Natural killer cell (primary cell): ENCODE measurements at places on chromosomes 16 and 17. TPM values are rescaled to one million over a fixed set of nuclear protein-coding genes. Genes with fewer than 3 reads are reported as not detected.
A peak's percentile ranks its signal among the peaks of the same experiment; 100 is the strongest.

KLHL10 gene
- total RNA-seq = not detected

TBC1D3E gene
- 11.5 TPM for total RNA-seq

PLA2G10 gene
- not detected for total RNA-seq

CCL1 gene
- not detected for total RNA-seq

MRM3 gene
- 31.9 TPM for total RNA-seq

C16orf92 gene
- not detected for total RNA-seq

GRIN2A gene
- not detected for total RNA-seq

ADORA2B gene
- total RNA-seq = 0.88 TPM

- no peak for DNase-seq
These were observed 29.0 kb upstream of the KRT17 start for GRCh38 chr17:41653421-41653820.

GRCh38 chr16:2148714-2149629, 547 bp downstream of the RAB26 start:
- peak; percentile 51 for DNase-seq

- no peak for DNase-seq
These were observed 111.2 kb downstream of the ARHGAP44 start for GRCh38 chr17:12900474-12900873.

DNA sequence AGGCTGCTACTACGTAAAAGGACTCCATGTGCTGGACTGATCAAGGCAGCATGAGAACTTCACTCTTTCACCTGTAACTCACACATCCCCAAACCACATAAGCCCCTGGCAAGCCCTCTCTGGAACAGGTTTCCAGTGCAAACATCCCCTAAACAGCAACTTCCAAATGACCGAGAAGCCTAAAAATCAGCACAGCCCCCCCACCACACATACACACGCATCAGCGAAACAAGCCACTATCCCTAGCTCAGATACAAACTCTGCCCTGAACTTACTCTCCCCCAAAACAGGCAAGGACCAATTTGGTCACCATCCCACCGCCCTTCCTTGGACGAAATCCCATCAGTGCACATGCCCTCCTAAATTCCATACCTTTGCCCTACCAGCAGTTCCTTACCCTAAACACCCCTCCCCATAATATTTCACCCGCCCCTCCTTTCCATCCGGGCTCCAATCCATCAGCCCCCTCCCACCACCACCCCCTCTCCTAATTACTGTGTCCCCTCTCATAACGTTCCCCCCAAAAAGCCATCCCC, 735 bp downstream of the LSM12 start:
- DNase-seq = peak; percentile 51

GRCh38 chr17:28386391-28386790, 14.9 kb downstream of the SARM1 start:
- DNase-seq = no peak

- DNase-seq = no peak
These were observed 174.6 kb downstream of the TOX3 start for GRCh38 chr16:52372313-52372712.

DNA sequence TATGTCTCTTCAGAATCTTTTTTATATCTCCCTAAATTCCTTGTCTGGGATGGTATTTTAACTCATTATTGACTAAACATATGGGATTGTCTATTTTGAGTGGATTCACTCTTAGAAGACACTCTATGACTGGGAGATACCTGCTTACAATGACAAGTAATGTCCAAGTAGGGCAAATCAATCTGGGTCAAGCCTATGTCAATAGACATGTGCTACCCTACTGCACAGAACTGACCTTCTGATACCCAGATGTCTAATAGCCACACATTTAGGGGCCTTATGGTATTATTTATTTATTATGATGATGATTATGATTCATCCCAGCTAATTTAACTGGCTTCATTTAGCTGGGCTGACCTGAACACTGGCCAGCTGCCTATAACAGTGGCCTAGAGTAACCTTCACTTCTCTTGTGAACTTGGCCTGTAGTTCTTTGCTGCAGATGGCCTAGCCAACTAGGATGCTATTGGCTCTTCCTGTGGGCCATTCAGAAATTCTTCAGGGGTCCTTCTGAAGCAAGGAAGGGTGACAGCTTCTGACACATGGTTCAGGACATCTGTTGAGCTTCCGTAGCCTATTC, 138.0 kb downstream of the ANKFN1 start:
- DNase-seq = no peak

DNA sequence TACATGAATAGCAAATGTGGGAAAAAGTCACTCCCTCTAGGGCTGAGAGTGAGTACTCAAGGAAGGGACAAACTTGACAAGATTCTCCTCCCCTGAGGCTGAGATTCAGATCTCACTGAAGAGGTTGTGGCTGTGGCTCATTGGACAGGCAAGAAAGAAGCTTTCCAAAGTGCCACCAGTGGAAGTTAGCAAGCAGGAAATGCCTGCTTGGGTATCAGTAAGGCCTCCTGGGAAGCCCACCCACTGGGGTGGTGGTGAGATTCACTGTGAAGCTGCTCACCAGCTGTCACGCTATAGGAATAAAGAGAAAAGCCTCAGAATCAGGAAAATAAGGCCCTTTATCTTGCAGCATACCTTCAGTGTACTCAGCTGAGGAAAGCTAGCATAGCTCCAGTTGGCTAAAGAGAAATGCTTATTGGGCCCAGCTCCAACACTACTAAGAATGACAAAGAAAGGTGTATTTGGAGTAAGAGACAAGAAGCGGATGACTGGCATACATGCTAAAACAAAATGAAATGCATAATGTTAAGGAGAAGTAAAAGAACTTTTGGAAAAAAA, 274.4 kb upstream of the TOM1L1 start:
- DNase-seq = no peak

- no peak for DNase-seq
These were observed 572.2 kb upstream of the SOX9 start for GRCh38 chr17:71548540-71549190.

DNA sequence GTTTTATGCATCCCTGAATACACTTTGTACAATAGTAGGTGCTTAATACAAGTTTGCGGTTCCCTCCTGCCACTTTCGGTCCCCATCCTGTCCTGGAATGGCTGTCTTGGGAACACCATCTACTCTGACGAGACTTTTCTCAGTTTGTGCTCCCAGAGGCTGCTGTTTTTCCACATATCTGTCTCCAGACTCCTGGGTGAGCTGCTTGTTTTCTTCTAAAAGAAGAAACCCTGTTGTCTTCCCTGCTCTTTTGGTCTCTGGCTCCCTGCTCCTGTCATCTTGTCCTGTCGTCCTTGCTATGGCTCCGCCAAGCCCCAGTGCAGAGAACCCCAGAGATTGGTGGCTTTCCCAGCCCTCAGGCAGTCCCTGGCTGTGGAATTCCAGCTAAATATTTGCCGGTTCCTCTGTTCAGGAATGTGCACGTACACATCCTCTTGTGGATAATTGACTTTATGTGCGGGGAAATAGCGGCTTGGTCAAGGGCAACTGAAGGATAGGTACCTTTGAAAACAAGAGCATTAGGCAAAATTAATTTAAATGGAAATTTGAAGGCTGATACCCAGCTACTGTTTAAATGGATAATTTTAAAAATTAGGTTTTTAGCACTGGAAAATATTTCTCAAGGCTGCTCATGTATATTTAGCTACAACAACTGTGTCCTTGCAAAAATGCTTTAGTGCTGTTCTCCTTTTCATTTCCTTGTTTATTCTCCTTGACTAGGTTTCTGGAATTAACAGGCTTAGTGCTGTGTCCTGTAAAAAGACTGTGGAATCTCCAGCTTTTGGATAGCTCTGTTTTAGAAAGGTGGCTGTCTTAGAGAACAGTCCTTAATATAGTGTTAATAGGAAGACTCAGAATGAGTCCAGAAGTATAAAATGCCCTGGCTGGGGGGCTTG, 50.2 kb upstream of the SLC12A3 start:
- DNase-seq = no peak

GRCh38 chr16:59328961-59329360, 594.8 kb upstream of the GOT2 start:
- DNase-seq = no peak

DNA sequence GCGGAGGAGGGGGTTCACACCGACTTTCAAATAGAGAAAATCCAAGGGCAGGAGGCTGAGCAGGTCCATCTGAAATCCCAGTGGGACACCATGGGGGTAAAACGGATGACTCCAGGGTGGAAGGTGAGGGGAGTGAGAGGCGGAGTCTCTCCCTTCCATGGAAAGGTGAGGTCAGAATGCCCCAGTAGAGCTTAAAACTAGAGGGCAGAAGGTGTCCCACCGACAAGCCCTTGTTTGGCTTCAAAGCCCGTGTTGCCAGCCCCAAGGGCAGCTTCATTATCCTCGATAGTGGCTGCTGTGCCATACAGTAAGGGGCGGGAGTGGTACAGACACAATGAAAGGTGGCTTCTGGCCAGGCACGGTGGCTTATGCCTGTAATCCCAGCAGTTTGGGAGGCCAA, 55.7 kb downstream of the CNGB1 start:
- no peak for DNase-seq

GRCh38 chr17:49565948-49566491, 9.7 kb upstream of the NXPH3 start:
- peak; percentile 14 for DNase-seq

- DNase-seq = no peak
These were observed 185.9 kb downstream of the CDK5R1 start for GRCh38 chr17:32672711-32673110.

GRCh38 chr17:74870512-74870911, 2.3 kb downstream of the FDXR start:
- no peak for DNase-seq

- no peak for DNase-seq
These were observed 88.8 kb downstream of the LITAF start for GRCh38 chr16:11497851-11498289.

DNA sequence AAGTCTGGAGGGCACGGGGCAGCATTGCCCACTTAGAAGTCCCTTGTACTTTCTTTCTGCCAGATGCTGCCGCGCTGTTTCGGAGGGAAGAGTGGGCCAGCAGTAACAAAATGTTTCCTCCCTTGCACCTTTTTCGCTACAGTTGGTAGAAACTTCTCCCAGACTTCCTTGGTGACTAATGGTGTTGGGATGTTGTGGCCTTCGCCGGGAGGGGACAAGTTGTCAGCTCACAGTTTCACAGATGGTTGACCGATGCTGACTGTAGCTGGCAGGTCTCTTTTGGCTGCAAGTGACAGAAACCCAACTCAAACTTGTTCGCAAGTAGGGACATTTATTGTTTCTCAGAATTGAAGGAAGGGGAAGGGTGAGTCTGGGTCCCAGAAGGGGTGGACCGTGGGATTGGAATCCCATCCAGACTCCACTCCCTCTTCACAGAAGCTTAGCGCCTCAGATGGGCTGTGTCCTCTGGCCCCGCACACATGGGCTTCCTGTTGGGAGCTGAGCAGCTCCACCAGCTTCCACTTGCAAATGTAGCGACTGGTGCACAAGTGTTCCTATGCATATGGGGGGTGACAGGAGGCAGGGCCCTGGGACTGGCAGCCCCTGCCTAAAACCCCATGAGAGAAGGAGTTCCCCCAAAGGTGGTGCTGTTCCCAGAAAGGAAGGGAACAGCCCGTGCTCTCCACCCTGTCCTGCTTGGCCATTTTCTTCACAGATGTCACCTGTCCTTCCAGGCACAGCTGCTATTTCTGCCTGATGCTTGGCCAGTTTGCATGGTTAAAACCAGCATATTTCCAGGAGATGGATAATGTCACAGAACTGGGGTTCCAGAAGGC, 30.9 kb upstream of the RPRML start:
- no peak for DNase-seq

- no peak for DNase-seq
These were observed 21.0 kb upstream of the ZNF652 start for GRCh38 chr17:49383060-49383459.

GRCh38 chr17:5931616-5932015, 138.6 kb upstream of the WSCD1 start:
- no peak for DNase-seq

DNA sequence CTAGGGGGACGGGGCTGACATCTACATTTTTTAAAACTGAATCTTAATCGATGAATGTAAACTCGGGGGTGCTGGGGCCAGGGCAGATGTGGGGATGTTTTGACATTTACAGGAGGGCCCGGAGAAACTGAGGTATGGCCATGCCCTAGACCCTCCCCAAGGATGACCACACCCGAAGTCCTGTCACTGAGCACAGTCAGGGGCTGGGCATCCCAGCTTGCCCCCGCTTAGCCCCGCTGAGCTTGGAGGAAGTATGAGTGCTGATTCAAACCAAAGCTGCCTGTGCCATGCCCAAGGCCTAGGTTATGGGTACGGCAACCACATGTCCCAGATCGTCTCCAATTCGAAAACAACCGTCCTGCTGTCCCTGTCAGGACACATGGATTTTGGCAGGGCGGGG, 21.4 kb downstream of the ADAM11 start:
- DNase-seq = no peak

GRCh38 chr17:74452033-74452840, 14.2 kb upstream of the CD300A start:
- no peak for DNase-seq

DNA sequence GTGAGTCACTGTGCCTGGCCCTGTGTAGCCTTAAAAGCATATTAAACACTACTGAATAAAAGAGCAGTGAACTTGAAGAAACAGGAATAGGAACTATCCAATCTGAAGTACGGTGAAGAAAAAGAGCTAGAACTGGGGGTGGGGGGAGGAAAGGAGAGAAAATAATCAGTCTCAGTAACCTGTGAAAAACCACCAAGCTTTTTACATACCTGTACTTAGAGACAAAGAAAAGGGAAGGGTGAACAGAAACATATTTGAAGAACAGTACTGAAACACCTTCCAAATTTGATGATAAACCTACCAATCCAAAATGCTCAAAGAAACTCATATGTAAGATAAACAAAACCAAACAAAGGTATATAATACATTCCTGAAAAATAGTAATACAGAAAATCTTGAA, 77.5 kb downstream of the USP32 start:
- DNase-seq = no peak

DNA sequence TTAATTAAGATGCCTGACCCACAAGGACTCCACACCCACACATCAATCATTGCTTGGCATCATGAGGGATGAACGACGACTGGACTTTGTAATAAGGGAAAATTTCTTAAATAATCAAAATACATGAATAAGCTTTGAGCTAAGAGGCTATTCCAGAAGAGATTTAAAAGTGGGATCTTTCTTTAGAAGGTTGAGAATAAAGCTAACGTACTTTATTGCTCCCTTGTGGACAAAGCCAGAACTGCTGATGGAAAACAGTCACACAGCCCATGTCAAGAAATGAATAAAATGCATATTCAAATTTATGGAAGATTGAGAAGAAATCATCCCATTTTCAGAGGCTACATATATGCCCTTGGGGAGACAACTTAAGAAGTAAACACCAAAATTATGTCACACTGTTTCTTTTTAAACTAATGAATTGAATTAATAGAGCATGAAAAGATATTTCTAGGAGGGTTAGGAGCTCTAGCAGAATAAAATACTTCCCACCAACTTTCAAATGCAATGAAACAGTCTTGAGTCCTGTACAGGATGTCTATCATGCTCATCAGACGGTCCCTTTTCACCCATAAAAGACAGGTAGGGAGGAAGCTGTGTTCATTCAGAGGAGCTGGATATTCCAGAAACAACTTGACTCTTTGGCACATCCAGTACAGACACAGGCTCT, 60.2 kb upstream of the PHOSPHO1 start:
- DNase-seq = peak; percentile 54

DNA sequence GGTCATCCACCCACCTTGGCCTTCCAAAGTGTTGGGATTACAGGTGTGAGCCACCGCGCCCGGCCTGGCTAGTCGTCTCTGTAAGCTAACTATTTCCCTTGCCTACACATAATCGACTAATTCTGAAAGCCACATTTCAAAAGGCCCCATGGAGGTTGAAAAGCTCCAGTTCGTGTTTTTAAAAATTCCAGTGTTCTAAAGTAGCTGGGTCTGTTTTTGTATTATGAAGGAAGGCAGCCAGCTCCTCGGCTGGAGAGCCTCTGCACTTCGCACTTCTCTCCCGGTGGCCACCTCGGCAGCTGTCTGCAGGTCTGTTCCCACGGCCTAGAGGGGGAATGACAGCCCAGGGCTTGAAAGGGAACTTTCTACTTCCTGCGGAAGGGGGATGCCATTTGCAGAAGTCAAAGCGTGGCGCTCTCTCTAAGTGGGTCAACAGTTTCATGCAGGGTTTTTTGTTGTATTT, 16.9 kb downstream of the HASPIN start:
- DNase-seq = peak; percentile 84
